ENCODE measurements at places on chromosomes 4 and X.

DNA sequence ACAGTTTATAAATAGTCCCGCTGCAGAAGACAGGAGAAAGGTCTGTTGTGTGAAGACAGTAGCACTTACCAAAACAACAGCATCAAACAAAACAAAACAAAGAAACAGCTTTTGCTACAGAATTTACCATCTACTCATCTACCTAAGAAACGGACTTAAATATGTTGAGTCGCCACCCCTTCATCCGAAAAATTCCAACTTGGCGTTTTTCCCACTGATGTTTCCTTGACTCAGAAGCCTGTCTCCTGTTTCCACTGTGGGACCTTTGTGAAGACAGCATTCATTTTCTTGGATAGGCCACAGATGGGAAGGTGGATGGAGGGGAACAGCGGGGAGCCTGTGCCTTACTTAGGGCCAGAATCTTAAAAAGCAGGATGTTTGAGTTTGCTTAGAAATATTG is 1.3 kb upstream of the ITM2A start:
- no peak for DNase-seq

DNA sequence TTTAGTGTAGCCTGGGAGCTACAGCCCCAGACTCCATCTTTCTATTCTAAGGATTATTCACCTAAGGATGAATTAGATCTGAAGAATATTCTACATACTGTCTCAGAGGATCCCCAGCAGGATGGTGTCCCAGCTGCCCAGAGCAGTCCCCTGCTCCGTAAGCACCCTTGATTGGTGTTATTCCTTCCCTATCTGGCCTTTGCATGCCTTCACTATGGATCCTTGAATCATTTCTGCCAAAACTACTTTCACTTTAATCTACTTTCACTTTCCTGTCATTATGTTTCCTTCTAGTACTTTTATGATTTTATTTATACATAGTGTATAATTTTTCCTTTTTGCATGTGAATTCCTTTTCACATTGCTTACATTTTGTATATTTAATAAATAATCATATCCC is 39.2 kb downstream of the ARHGAP24 start:
- DNase-seq: no peak

GRCh38 chr4:182042945-182043344 is 200.3 kb upstream of the TENM3 start:
- DNase-seq: no peak

DNA sequence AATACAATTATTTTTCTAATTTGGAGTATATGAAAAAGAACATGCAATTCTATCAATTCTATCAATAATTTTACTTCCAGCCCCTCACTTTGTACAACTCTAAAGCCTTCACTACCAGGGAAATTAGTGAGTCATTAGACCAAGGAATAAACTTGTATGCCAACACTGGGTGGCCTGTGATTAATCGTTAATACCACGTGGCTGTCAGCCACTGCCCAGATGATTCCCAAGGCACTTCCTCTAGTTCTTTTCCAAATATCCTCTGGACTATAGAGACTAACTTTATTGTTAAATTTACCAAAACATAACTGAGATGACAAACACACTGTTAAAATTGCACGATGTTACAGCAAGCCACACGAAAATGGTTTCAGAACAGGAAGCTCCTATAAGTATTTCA is 45.7 kb downstream of the MID1 start:
- DNase-seq: no peak

DNA sequence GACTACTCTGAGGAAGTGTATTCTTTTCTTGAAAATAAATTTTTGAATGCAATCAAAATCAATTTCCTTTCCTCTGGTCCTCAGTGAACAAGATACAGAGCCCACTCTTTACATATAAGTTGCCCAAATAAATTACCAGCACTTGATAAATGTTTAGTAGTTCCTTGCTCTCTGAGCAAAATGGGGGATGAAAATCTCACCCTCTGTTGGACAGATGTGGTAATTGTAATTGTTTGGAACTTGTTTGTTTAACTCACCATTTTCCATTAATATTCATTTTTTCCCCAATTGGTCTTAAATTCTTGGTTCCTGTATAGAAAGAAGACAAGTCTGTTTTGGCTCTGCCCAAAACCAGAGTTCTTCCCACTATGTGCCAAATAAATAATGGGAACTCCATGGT is 146.3 kb downstream of the LDB2 start:
- no peak for DNase-seq

DNA sequence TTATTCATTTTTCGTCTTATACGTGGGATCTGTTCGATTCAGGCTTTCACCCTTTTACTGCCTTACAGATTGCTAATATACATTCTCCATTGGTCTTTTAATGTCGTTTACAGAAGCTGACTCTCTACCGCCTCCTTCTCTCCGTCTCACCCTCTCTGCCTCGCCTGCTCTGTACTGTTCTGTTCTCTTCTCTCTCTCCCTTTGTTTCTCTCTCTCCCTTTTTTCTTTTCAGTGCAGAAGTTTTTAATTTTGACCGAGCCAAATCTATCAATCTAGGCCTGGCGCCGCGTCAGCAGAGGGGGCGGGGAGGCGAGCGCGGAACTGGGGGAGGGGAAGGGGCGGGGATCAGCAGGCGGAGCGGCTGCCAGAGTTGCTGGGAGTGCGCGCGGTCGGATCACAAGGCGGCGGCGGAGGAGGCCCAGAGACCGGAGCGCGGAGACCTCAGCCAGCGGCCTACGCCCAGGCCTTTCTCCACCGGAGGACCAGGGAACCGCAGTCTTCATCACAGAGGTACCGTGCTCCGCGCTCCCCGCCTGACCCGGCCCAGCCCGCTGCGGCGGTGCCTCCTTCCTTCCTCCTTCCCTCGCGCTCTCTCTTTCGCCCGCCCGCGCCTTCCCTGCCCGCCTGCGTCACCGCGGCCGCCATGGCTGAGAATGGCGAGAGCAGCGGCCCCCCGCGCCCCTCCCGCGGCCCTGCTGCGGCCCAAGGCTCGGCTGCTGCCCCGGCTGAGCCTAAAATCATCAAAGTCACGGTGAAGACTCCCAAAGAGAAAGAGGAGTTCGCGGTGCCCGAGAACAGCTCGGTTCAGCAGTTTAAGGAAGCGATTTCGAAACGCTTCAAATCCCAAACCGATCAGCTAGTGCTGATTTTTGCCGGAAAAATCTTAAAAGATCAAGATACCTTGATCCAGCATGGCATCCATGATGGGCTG is at the start of gene UBQLN2:
UBQLN2 (plus strand) TSS at position 397 of the 931 bp plus-strand sequence; CDS start at position 644, 247 bp downstream.
- peak; percentile 50 for DNase-seq

DNA sequence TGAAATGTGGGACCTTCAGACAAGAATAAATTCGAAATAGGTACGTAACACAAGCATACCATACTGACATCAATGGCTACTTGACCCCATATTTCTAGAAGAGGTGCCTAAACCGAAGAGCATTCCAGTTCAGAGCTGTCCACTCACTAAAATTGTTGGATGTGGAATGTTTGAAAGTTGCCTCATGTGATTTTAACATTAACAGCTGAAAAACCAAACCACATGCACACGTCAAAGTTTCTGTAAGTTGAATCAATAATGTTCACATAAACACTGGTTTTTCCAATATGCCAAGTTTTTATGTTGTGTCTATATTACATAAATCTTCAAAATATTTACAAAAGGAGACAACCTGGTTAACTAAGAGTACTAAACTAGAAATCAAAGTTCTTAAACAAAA is 3.5 kb downstream of the UBE2D3 start:
- no peak for DNase-seq

GRCh38 chrX:105228602-105229001 is 8.1 kb upstream of the TEX13A start:
- no peak for DNase-seq

DNA sequence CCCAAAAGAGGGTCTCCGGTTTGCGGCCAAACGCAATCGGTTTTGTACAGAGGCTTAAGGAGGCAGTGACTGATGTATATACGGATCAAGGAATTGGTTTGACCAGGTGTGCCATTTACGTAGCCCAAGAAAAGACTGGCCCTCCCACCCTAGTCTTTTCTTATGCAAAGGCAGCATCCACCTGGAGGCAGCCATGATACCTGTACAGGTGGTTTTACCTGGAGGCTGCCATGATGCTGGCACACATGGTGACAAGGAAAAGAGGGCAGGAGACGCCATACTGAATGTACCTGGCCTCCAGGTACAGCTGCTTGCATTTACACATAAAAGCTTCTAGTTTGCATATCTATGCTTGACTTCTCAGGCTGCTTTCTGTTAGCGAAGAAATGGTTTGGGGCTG is 917.7 kb upstream of the INTU start:
- DNase-seq: no peak

GRCh38 chrX:134373736-134374135 is 86.2 kb upstream of the HPRT1 start:
- DNase-seq: no peak

GRCh38 chr4:123599920-123600810 is 203.6 kb downstream of the SPRY1 start:
- peak; percentile 61 for DNase-seq

GRCh38 chrX:140500441-140500840 is 4.4 kb downstream of the SOX3 start:
- no peak for DNase-seq

GRCh38 chr4:80362578-80363181 is 27.1 kb downstream of the CFAP299 start:
- DNase-seq: peak; percentile 8

DNA sequence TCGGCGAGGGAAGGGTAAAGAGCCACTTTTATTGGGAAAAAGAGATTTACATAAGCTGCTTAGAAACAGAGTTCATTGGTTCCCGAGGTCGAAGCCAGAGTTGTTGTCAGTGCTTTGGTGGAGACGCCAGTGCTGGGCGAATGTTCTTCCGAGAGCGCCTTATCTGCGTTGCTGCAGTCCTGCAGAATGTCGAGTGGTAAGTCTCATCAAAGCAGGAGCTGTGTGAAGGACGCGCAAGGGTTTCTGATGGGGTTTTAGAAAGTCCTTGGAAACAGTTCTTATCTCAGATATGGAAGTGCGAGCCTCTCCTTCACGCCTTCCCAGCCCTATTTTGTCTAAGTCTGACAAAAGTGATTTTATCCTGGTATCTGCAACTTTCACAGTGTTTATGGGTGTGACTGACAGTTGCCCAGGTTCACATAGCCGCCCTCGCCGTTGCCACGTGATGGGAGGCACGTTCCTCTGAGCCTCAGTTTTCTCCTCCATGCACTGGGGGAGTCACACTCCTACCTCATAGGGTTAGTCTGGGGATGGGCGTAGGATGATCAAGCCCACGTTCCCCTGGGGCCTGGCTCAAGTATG is 47.3 kb upstream of the NSG1 start:
- no peak for DNase-seq

DNA sequence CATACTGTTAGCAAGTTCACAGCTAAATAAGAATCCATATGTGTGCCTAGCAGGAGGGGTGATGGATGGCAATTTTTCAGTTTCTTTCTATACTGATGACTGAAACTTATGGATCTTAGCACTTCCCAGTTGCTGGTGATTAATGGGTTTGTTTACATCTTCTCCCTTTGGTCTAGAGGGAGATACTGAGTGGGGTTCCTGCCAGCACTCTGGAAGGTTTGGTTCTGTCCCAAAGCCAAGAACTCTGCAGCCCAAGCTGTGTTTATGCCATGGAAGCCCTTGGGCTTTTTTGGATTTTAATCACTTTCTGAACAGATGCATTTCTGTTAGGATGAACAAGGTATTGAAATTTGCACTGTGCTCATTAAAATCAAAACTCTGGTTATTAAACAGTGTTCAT is 43.5 kb downstream of the DDIT4L start:
- DNase-seq: no peak

DNA sequence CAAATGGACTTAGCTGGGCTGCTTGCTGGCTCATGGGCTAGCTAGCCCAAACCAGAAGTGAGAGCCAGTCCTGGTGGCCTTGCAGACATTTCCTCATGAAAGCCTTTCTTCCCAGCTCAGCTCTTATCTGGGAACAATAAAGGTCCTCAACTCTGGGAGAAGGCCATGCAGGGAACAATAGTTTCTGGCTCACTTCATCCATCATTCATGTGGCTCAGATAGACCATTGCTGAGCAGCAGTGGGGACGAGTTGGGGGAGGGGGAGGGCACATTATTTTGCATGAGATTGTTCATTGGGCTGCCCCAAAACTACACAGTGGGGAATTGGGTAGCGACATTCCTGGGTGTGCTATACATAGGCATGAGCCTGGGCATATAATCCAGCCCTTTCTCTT is 47.6 kb downstream of the NHSL2 start:
- no peak for DNase-seq

GRCh38 chr4:82779032-82779431 is 19.6 kb downstream of the SCD5 start:
- DNase-seq: no peak

- no peak for DNase-seq
Observed at GRCh38 chr4:7398104-7398423, 36.7 kb downstream of the PSAPL1 start.

DNA sequence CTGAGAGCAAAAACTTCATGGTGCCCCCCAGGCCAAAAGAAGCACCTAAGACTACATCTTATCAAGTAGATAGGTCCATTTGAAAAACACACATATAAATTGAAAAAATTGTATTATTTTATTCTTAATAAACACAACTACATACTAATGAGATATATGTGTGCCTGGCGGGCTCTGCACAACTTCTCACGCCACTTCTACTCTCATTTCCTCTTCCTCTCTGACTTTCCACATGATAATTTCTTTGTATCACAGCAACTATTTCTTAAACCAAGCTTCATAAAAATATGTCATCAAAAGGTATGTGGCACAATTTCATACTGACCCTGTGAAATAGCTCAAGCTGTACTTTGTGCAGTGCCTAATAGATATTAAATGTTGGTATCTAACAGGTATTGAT is 10.7 kb upstream of the NPY2R start:
- DNase-seq: no peak

- DNase-seq: no peak
Observed at GRCh38 chrX:14802943-14803710, 69.7 kb downstream of the FANCB start.

DNA sequence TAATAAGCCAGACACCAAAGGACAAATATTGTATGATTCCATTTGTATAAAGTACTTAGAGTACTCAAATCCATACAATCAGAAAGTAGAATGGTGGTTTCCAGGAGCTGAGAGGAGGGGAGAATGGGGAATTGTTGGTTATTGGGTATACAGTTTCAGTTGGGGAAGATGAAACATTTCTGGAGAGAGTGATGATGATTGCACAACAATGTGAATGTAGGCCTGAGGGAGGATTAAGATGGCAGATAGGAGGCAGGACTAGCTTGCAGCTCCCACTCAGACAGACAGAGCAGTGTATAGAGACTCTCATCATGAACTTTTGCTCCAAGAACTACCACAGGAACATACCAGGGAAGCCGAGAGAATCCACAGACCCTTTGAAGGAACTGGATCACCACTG is 75.7 kb upstream of the PAK3 start:
- no peak for DNase-seq
